ENCODE measurements at places on chromosomes 6 and 20. TPM values are rescaled to one million over a fixed set of nuclear protein-coding genes. Genes with fewer than 3 reads are reported as not detected.

DNA sequence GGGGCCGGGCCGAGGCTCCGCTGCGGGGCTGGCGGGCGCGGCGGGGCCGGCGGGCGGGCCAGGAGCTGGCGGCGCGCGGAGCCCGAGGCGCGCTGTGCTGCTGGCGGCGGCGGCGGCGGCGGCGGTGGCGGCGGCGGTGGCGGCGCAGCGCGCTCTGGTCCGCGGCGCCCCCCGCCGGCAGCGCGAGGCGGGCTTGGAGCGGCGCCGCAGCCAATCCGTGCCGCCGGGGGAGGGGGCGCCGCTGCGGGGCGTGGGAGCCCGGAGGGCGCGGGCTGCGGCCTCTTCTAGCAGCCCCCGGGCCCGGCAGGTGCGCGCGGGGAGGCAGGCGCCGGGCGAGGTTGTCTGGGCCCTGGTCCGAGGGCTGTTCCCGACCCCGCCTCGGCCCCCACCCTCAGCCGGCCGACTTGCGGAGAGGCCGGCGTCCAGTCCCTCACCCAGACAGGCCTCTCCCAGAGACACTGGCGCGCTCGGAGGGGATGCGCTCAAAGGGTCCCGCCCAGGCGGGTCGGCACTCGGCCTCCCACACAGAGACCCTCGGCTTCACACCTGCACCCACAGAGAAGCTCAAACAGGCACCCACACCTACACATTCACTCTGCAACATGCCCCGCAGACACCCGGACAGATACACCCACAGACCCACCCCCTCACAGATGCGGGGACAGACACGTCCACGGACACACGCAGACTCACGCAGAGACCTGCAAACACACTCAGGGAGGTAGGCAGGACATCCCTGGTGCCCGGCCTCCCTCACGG lies at the start of gene RIMS4:
Gene RIMS4 (minus strand): TSS at position 156 of the 759 bp plus-strand sequence. CDS start 275 bp downstream, outside the sequence.
- peaks cover 37% of the 10 kb centered on the region for H3K4me1 ChIP-seq
- peak; percentile 36 for DNase-seq
- H3K36me3 ChIP-seq, result no peaks in the 10 kb centered on the region

DNA sequence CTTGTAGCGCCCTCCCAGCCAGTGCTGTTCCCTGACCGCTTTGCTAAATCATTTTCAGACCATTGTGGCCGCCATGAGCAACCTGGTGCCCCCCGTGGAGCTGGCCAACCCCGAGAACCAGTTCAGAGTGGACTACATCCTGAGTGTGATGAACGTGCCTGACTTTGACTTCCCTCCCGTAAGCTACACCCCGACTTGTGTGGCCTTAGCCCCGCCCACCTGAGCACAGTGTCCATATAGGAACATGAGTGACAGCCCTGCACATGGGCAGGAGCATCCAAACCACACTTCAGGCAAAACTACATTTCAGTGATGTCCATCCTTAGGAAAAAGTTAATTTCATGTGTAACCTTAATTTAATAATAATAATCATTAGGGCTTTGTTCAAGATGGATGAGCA lies 51.1 kb downstream of the GNAS start:
- H3K27ac ChIP-seq, result peak overlapping the region; percentile 49
- no peak overlapping the region for H3K4me3 ChIP-seq
- DNase-seq, result no peak

The SCRT2 gene
- not detected for total RNA-seq

DNA sequence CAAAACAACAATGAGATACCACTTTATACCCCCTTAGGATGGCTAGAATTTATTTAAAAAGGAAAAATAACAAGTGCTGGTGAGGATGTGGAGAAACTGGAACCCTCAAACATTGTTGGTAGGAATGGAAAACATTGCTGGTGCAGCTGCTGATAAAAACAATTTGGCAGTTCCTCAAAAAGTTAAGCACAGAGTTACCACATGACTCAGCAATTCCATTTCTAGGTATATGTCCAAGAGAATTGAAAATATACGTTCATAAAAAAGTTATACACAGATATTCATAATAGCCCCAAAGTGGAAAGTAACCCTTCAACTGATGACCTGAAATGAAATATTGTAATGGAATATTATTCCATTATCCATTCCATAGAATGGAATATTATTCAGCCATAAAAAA lies 55.0 kb downstream of the CD83 start:
- H3K4me3 ChIP-seq, result no peak overlapping the region
- no peak overlapping the region for H3K27ac ChIP-seq
- no peak for DNase-seq
- no peaks in the 10 kb centered on the region for H3K36me3 ChIP-seq
- H3K27me3 ChIP-seq, result no peaks in the 10 kb centered on the region
- no peaks in the 10 kb centered on the region for H3K4me1 ChIP-seq

DNA sequence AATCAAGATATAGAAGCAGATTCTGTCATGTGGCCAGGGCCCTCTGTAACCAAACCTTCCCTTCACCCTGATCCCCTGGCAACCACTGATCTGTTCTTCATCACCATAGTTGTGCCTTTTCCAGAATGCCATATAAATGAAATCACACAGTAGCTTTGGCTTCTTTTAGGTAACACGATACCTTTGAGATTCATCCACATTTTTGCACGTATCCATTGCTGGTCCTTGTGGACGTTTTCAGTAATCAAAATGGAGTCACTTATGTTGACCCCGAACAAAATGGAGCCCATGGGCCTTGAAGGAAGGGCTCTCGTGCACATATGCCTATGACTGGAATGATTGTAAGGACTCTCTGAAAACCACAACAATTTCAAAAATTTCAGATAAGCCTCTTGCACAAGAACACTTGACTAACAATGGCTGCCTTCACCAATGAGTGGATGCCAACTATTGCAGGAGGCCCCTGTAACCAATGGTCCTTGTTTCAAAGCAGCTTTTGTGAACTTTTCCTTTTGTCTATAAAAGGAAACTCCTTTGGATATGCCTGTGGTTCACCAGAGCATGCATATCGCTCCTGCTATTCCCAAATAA lies 84.3 kb upstream of the RALY start:
- H3K27ac ChIP-seq, result no peak overlapping the region
- H3K27me3 ChIP-seq, result no peaks in the 10 kb centered on the region
- no peaks in the 10 kb centered on the region for H3K36me3 ChIP-seq
- DNase-seq, result no peak

DNA sequence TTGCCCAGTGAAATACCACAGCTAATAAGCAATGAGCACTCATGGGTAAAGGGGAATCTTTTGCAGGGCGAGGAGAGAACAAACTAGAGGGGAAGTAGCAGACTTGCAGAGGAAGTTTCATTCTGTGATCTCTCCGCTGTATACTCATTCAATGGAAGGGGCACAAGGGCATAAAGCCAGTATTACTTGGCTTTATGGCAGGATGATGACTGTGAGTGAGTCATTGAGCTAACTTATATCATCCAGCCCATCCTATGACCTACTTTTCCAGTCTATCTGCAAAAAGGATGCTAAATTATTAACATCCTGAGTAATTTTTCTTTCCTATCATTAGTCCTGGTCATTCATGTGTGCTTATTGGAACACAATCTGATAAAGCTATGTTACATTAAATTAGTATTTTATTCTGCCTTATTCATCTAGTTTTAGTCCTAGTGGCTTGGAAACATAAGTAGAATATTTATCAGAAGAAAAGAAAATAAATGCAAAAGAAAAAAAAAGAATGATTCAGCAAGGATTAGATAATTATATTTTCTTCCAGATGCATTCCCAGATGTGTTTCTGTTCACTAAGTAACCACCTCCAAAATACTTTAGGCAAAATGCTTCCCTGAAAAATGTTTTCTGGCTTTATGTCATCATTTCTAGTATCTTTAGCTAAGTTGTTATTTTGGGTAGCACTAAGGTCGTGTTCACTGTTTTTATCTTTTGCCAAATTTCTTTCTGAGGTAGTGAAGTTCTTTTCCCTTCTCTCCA lies 471.7 kb downstream of the CDKAL1 start:
- H3K36me3 ChIP-seq, result no peaks in the 10 kb centered on the region
- H3K4me3 ChIP-seq, result no peak overlapping the region
- peak overlapping the region; percentile 52 for H3K27ac ChIP-seq
- peak; percentile 91 for DNase-seq

The HLA-DOB gene
- 0.09 TPM for total RNA-seq

- H3K4me3 ChIP-seq, result no peak overlapping the region
- peaks cover 40% of the 10 kb centered on the region for H3K4me1 ChIP-seq
- peaks cover 44% of the 10 kb centered on the region for H3K36me3 ChIP-seq
- H3K27ac ChIP-seq, result peak overlapping the region; percentile 32
- no peaks in the 10 kb centered on the region for H3K27me3 ChIP-seq
Measured at GRCh38 chr20:48738399-48739304, 89.1 kb downstream of the PREX1 start.

DNA sequence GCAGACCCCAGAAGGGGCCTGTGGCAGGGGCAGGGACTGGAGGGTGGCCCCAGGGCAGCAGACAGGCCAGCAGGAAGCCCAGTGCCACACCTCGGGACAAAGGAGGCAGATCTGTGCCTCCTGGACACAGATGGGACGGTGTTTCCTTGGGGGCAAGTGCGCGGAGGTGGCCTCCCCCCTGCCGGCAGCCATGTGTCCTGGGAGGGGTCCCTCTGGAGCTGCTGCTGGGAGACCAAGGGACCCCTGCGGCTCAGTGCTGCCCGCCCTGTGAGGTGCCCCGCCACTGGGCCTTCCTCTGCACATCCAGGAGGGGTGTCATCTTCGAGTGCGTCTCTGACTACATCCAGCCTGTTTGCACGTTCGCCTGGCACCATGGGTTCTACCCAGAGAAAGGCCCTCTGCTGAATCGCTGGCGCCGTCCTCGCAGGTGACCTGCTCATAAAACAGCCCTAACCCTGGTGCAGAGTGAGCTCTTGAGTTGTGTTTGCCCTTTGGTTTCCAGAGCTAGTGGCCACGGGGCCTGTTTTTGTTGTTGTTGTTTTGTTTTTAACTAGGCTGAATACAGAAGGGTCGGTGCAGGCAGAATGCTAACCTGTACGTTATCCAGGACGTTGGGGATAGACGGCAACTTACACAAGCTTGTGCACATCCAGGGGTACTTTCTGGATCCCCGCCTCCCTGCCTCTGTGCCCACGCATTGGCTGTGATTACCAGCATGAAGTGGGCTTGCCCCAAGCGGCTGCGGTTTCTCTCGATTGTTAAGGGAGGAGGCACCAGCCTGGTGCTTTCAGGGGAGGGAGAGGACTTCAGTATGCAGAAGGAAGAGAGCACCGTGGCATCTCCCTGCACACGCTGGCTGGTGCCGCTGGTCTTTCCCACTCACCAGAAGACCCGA lies 1.3 kb upstream of the KCNQ2 start:
- no peak overlapping the region for H3K27ac ChIP-seq
- H3K4me3 ChIP-seq, result no peak overlapping the region
- peaks cover 6% of the 10 kb centered on the region for H3K4me1 ChIP-seq
- peaks cover 91% of the 10 kb centered on the region for H3K27me3 ChIP-seq
- DNase-seq, result no peak
- no peaks in the 10 kb centered on the region for H3K36me3 ChIP-seq

The CASS4 gene
- 5.5 TPM for total RNA-seq

GRCh38 chr6:26322645-26323482 lies 42.1 kb upstream of the BTN3A2 start:
- H3K4me1 ChIP-seq, result peaks cover 4% of the 10 kb centered on the region
- H3K27me3 ChIP-seq, result peaks cover 48% of the 10 kb centered on the region
- peak; percentile 93 for DNase-seq
- peak overlapping the region; percentile 65 for H3K4me3 ChIP-seq

The CST4 gene
- total RNA-seq, result not detected

DNA sequence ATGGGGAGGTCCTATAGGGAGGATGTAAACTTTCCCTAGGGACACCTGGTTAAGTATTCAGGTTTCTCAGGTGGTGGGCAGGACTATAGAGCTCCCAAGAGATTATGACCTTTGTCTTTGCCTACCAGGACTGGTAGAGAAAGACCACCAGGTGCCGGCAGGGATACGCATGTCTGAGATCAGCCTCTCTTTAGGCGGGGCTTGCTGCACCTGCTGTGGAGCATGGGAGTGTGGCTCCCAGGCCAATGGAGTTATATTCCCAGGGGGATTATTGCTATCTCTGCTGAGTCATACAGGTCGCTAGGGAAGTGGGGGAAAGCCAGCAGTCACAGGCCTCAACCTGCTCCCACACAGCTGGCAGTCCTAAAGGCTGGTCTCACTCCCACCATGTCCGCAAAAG lies 280.5 kb upstream of the MMS22L start:
- H3K36me3 ChIP-seq, result no peaks in the 10 kb centered on the region
- H3K27me3 ChIP-seq, result no peaks in the 10 kb centered on the region
- no peak for DNase-seq
- H3K4me1 ChIP-seq, result no peaks in the 10 kb centered on the region

The COL21A1 gene
- 101 TPM for total RNA-seq

DNA sequence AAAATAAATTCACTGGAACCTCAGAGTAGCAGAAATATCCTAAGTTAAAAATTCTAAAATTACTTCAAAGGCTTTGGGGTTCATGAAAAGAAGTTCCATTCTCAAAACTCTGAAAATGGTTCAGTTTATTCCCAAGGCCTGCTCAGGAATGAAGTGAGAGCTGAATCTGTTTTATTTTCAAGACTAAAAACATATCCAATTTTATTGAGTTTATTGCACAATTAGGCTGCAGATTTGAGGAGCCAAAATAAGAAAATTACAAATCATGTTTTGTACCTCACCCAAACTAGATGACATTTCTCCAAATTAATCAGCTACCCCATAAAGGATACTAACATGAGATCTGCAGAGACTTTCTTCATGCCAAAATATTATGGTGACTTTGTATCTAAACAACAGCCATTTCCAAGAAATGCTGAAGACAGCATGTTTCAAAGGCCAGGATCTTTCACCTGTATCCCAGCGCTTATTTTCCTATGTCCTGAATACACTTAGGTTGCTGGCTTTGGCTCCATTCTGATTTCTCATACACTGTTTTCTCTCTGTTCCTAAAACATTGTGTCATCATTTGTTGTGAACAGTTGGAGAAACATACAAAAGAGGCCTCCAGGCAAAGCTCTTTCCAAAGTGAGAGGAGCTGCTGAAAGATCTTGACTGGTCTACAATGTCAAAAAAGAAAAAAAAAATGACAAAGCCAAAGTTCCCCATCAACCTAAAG lies 85.7 kb upstream of the F13A1 start:
- H3K4me1 ChIP-seq, result peaks cover 4% of the 10 kb centered on the region
- DNase-seq, result peak; percentile 71
- no peaks in the 10 kb centered on the region for H3K27me3 ChIP-seq
- no peak overlapping the region for H3K4me3 ChIP-seq

Data from muscle of leg (tissue), 16 donors.